ENCODE measurements at places on chromosomes 4 and X.

DNA sequence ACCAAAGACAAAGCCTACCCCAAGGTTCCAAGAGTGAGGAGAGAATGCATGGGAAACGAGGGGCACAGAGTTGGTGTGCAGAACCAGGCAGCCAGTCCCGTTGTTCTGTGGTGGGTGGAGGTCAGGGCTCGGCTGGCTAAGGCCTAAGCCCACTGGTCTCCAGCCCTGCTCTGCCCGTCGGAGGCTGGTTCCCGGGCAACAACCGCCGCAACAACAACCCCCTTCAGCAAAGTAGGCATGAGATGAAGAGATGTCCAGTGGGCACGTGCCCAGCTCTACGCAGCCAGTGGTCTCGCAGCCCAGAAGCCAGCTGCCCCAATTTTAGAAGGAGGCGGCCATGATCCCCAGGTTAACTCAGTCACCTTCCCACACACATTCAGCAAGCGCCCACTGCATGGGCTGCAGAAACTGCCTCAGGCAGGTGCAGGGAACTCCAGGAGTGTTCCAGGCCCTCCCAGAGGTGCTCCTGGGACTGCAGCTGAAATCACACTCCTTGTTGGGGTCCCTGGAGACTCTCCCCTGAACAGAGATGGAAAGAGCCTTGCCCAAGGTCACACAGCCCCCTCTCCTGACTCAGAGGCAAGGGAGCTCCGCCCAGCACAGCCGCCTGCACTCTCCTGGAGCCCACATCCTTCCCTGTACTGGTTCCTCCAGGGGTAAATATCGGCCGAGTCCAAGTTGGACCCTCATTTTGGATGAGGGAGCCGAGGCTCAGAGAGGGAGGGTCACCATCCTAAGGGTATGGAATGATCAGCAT, 25.4 kb upstream of the HTRA3 start:
- DNase-seq: no peak

DNA sequence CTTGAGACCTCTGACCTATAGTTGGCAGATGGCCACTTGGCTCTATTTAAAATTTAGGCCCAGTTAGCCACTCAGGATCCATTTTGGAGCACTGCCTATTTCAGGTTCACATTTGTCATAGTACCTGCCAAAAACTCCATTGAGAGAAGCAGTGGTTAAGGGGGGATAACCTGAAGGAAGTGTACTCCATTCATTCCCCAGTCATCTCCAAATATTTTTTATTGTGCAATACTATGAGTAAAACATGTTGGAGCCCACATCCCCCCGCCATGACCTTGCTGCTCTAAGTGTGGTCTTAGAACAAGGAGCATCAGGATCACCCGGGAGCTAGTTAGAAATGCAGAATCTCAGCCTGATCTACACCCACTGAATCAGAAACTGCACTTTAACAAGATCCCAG, 21.1 kb downstream of the PLP1 start:
- no peak for DNase-seq

DNA sequence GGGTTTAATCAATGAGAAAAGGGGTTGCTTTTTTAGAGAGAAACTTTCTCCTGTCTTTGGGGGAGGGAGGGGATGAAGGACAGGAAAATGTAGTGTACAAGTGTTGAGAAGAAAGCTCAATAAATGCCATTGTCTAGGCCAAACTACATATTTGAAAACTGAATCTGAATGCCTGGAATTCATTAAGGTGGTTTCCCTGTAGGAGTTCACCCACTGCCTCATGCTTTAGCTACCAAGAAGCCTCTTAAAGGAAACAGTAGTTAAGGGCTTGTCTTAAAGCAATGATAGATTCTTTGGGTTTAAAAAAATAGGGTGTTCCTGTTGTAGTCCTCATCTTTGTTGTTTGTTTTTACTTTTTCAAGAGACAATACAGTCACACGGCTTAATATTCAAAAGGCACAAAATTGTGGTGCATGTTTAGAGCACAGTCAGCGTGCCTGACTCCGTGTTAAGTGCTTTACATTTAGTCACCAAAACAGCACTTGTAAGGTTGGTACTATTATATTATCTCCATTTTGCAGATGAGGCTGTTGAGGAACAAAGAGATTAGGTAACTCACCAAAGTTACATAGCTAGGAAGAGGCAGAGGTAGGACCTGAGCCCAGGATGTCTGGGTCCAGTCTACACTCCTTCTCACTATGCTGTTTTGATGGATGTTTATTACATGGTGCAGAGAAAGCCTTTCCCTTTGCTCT, 46.0 kb downstream of the FNIP2 start:
- no peak for DNase-seq

DNA sequence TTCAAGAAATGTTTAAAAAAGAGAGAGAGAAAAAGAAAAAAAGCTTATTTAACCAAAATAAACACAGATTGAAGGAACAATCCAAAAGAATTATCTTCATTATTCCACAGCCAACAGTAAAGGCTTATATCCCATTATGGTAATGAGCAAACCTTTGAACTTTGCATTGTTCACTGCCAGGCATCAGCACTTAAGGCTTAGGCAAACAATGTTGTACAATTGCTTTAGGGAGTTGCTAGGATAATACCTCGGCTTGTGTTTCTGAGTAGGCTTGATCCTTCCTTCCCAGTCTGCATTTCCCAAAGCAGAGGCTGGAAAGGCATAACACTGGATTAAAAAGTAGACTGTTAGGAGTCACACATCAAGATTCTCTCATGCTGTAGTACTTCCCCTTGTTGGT, 352.7 kb upstream of the IGFBP7 start:
- no peak for DNase-seq

GRCh38 chrX:144916785-144917184, 330.5 kb upstream of the SPANXN1 start:
- no peak for DNase-seq

DNA sequence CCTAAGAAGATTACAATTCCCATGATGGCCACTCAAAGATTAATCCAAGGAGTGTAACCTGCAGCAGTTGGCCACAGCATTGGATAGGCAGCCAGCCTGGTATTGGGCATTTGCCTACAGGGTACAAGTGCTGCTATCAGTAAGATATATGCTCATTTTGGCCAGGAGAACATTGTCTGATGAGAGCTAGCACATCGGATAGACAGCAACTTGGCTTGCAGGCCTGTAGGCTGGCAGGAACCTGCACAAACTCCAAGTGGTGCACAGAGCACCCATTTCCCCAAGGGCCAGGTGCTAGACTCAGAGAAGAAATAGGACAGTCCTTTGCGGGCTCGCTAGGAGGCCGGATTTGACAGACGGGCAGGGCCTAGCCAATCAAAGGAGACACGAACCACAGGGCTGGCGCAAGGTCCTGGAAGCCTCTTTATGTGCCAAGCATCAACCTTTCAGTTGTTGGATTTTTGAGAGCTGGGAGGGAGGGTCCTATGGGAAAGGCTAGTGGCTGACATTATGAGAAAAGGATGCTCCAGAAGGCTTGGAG, 11.7 kb upstream of the AP1AR start:
- no peak for DNase-seq

- no peak for DNase-seq
These were observed 332.4 kb downstream of the BCOR start for GRCh38 chrX:39765327-39765726.

GRCh38 chr4:20251796-20252655, at the start of gene SLIT2:
Gene SLIT2 (plus strand): TSS chr4:20251905. CDS start chr4:20253816, 1,911 bp downstream.
- DNase-seq: no peak

DNA sequence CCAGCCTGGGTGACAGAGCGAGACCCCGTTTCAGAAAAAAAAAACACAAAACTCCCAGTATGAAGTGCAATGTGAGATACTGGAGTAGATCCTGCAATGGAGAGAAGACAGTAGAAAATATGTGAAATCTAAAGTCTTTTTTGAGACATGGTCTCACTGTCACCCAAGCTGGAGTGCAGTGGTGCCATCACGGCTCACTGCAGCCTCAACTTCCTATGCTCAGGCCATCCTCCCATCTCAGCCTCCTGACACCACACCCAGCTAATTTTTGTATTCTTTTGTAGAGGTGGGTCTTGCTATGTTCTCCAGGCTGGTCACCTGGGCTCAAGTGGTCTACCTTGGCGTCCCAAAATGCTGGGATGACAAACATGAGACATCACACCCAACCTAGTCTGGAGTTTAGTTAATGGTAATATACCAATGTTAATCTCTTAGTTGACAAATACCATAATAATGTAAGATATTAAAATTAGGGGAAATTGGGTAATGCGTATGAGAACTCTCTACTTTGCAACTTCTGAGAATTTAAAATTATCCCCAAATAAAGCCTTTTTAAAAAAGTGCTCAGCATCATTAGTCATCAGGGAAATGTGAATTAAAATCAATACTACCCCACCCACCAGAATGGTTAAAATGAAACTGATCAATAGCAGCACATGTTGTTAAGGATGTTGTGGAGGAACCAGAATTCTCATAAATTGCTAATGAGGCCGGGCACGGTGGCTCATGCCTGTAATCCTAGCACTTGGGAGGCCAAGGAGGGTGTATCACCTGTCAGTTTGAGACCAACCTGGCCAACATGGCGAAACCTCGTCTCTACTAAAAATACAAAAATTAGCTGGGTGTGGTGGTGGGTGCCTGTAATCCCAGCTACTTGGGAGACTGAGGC, 15.0 kb downstream of the RBMX start:
- DNase-seq: no peak

GRCh38 chrX:45513042-45513441, 312.4 kb upstream of the DIPK2B start:
- no peak for DNase-seq

GRCh38 chr4:180710628-180711337, 1532.4 kb upstream of the TENM3 start:
- DNase-seq: no peak

DNA sequence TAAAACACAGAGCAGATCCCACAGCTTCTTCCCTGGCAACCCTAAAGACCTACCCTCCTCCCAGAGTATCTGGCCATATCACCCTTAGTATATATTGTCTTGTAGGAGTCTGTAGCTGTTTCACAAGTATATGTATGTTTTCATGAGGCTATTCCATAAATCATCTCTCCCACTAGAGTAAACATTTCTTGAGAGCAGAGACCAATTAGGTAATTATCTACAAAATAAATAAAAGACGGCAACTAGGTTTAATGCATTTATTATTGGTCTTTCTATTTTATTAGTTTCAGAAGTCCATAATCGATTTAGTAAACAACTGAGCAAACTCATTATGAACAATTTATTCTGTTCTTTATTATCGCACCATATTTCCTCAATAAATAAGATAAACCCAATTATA, 7.0 kb downstream of the ACOT9 start:
- no peak for DNase-seq

- DNase-seq: no peak
These were observed 37.8 kb downstream of the TRMT44 start for GRCh38 chr4:8478371-8478770.

- no peak for DNase-seq
These were observed 15.4 kb downstream of the BBS12 start for GRCh38 chr4:122747883-122748282.

GRCh38 chr4:14428125-14428524, 574.2 kb upstream of the CPEB2 start:
- no peak for DNase-seq

DNA sequence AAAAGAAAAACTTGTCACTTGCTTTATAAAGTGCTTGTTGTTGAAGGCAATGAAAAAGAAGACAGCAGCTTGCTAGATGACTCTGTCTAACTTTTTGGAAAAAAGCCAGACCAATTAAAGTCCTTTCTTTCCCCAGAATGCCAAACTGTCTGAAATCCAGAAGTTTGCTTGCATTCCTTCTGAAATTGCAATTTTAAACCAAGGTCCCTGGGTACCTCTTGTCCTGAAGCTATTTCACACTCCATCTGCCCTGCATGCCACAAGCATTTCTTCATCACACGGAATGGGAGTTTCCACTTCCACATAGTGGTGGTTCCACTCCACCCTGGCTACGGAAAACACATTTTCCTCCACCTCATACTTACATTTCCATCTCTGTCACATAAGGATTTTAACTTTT, 101.0 kb downstream of the PAPSS1 start:
- DNase-seq: peak; percentile 30

DNA sequence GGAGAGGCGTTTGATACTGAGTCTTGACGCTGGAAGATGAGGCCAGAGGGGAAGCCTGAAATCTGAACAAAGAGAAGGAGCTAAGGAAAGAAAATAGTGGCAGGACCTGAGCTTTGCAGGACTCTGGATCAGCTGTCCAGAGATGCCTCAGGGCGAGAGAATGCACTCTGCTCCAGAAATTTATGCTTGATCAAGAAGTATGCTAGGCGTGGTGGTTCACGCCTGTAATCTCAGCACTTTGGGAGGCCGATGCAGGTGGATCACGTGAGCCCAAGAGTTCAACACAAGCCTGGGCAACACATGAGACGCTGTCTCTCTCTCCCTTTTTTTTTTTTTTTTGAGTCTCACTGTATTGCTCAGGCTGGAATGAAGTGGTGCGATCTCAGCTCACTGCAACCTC, 1.9 kb downstream of the TRIM75 start:
- no peak for DNase-seq

DNA sequence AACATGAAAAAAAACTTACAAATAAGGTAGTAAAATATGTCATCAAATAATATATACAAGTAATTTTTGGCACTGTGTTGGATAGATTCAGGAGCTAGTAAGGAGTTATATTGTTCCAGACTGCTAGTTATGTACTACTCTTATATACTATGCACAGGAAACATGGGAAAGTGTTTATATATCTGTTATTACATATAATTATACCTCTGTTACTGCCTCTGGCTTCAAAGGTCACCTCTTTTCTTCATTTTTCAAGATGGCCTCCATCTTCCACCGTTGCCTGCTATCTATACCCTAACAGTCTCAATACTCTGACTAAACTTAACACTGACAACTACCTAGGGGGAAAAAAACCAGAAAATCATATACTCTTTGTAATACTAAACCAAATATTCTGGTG, 29.5 kb downstream of the LIN54 start:
- no peak for DNase-seq

DNA sequence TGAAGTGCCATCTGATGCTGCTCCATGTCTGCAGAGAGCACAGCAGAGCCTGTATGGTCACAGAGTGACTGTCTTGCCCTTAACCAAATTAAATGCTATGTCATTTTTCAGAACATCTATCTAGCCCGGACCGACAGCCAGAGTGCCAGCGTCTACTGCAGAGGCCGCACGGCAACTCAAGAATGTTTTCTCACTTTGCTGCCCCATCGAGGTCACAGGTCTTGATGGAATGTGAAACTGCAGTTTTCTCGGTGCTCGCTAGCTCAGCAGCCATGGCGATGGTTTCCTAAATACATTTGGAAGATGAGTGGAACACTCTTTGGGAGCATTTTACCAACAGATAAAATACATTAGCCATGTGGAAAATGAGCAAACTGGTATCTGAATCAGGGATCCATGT, 125.7 kb downstream of the ENPP6 start:
- no peak for DNase-seq

- DNase-seq: no peak
These were observed 46.2 kb downstream of the GUCY1B1 start for GRCh38 chr4:155805016-155805415.

GRCh38 chr4:38313999-38314561, 349.9 kb upstream of the KLF3 start:
- DNase-seq: no peak

DNA sequence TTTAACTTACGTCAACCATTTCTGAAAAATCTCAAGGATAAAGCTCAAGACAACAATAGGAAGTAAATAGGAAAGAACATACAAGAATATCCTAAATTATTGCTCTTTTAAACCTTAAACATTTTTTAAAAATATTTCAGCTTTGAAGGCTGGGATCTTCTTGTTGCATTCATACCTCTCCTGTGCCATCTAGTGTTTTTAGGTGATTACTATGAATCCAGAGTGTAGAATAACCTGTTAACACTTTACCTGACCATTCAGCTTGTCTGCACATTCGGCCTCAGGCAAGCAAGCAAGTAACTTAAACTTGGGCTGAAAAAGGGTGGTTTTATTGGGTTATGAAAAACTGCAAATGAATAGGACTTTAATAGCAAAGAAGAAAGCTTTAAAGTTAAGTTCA, 507.8 kb upstream of the INTU start:
- no peak for DNase-seq

GRCh38 chr4:67616478-67616877, 58.0 kb downstream of the STAP1 start:
- no peak for DNase-seq

Data from NCI-H446 (cell line).